ENCODE measurements at places on chromosomes 1 and 21.
A peak's percentile ranks its signal among the peaks of the same experiment; 100 is the strongest.

DNA sequence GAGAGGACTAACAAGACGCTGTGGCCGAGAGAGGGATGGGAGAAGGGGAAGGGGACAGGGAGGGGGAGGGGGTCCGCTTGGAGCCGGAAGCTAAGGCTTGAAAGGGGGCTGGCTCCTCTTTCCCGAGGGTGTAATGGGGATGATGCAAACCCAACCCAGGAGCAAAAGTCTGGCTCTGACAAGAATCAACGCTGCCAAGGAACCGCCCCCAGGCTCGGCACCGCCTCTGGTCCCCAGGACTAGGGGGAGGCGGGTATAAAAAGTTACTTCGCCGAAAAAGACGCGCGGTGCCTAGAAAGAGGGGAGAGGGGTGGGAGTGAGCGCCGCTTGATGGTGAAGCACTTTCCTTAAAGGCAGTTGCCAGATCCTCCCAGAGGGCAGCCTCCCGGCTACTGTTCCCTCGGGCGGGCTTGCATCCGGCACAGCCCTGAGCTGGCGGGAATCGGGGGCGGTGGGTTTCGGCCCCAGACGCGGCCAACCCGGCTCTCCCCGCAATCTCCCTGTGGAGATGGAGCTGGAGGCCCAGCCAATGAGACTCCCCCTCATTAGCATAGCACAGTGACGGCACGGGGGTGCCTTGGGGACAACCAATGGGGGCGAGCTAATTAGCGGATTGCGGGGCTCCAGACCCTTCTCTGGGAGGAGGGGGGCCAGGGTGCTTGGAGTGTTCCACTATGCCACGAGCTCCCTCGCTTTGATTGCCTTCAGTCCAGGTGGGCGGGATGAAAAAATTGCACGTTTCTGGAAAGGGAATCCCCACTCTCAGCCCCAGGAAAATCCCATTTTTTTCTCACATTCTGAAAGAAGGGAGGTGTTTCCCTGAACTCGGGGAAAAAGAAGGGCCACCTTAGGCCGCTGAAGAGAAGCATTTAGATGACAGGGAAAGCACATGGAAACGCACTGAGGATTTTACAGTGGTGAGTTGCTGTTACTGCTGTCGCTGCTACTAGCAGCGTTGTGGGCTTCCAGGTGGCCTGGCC lies at the start of gene KCNT2:
Gene KCNT2 (minus strand): TSS at position 51 of the 980 bp plus-strand sequence. CDS start 131 bp downstream, outside the sequence.
- DNase-seq: peak; percentile 8

- DNase-seq: peak; percentile 73
Measured at GRCh38 chr21:42524341-42525028, 10.8 kb downstream of the SLC37A1 start.

DNA sequence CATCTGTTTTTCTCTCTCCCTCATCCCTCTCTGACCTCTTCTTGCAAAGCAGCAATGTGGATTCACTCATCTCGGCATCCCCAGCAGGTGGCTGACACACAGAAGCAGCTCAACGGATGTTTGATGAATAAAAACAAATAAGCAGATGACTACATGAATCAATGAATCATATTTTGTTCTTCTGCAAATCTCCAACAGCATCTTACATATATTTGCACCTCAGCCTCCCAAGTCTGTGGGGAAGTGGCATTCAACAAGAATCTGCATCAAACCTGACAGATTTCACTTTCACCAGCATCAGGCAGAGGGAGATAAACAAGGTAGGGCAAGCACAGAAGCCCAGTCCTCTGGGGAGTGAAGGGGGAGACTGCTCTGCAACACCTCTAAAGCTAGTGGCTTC lies 34.0 kb downstream of the CAPN8 start:
- DNase-seq: no peak

DNA sequence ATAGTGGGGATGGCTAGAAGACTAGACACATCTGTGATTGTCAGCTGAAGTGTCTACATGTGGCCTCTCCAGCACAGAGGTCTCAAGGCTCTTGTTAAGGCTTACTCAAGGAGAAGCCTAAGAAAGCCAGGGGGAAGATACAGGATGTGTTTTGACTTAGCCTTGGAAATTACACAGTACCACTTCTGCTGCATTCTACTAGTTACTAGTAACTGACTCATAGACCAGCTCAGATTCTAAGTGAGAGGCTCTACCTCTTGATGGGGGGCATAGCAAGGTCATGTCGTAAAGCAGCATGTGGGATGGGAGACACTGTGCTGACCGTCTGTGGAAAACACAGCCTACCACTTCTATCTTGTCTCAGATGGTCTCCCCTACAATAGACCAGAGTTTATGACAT lies 99.5 kb downstream of the UBE2U start:
- DNase-seq: no peak

- DNase-seq: no peak
Measured at GRCh38 chr1:175981128-175981527, 226.0 kb downstream of the COP1 start.

DNA sequence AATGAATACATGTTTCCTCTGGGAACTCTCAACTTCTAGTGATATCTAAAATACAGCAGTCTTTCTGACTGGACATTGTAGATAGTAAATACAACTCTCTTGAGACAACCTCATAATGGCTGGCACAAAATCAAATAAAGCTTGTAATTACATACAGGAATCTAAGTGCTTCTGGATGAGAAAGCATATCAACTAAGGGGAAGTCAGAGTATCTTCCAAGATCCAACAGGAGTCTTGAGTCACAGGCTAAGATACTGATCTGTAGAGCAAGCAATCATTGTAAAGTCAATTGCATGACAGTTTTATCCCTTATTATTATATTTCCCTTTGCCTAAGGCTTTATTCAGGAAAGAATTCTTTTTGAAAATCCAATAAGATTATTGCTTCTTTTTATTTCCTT lies 249.9 kb downstream of the LRRIQ3 start:
- DNase-seq: no peak

- DNase-seq: no peak
Measured at GRCh38 chr1:87632232-87632631, 303.6 kb downstream of the LMO4 start.

DNA sequence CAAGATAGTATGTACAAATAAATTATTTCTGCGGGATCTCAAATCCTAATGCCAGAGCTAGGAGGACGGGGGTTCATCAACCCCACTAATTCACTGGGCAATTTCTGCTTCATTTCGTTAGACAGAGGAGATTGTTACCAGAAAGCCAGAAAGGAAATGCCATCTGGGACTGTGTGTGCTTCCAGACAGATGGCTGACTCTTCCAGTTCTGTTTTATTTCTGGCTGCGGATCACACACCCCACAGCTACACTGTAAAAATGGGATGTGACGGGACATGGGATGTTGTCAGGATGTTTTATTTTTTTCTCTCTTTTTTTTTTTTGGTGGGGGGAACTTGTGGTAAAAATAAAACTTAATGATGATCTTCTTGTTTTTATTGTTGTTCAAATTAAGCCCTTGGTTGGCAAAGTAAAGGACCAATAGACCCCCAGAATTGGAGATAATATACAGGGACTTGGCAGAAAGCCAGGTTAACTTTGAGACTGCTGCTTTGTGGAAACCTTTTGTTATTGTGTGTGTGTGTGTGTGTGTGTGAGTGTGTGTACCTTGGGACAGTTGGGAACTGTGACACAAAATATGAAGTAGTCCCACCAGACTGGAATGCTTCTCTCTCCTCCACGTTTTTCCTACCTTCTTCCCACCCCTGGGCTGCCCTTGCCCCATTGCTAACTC lies 114.5 kb downstream of the NUF2 start:
- DNase-seq: no peak

- no peak for DNase-seq
Measured at GRCh38 chr1:149931212-149931790, 3.7 kb upstream of the SF3B4 start.

GRCh38 chr1:89989799-89990198 lies 5.1 kb upstream of the ZNF326 start:
- no peak for DNase-seq

- DNase-seq: no peak
Measured at GRCh38 chr1:52532731-52533327, 20.1 kb downstream of the TUT4 start.

GRCh38 chr1:83673312-83673711 lies 325.6 kb downstream of the TTLL7 start:
- no peak for DNase-seq

GRCh38 chr1:113593550-113594297 lies 165.6 kb downstream of the PHTF1 start:
- DNase-seq: no peak

DNA sequence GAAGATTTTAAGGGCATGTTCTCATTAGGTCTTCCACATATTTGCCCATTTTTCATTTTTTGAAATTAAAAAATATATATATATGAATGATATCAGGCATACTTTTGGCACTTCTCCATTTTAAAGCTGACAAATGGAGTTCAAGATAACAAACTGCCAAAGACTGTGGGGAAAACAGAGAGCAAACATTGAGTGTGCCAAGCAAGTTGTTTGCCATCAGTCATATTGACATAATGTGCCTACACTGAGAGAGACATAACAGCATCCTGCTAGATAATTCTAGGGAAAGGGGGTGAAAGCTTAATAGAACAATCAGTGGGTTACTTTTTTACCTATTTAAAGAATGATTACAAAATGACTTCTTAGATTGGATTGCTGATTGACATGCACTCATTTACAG lies 529.4 kb upstream of the CXADR start:
- no peak for DNase-seq

DNA sequence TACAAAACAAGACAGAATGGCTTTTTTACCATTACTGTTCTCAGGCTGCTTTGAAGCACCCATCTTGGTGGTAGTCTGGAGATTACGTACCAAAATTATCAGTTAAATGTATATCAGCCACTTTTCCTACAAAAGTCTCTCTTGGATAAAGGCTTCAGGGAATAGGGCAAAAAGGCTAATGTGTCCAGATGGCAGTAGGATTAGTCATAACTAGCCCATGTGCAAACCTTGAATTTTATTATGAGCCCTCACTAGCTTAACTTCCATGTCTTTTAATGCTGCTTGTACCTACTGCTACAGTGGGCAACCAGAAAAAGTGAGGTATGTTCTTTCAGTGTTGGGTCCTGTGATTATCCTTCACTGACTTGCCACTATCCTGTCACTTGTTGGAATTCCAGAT lies 51.0 kb downstream of the PLPPR4 start:
- no peak for DNase-seq

GRCh38 chr1:230498704-230499103 lies 72.6 kb upstream of the PGBD5 start:
- no peak for DNase-seq

DNA sequence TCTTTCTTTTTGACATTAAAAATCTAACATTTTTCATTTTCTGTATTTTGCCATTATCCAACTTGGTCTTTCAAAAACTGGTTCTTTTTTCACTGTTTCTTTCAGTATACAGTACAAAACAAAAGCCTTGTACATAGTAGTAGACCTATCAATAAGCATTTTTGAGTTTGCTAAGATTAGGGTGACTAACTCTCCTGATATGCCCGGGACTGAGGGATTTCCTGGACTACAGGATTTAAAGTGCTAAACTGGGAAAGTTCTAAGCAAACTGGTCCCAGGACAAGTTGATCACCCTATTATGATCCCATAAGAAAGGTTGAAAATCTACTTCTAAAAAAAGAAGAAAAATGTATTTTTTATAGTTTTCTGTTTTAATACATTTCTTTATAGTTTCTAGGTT lies 120.9 kb downstream of the USP25 start:
- DNase-seq: no peak

- no peak for DNase-seq
Measured at GRCh38 chr1:185058876-185059275, 13.5 kb downstream of the RNF2 start.
